ENCODE measurements at places on chromosomes 11 and 22.

- no peak for DNase-seq
Observed at GRCh38 chr11:83572581-83573496, 286.7 kb upstream of the CCDC90B start.

GRCh38 chr11:75351791-75352587, 528 bp upstream of the ARRB1 start:
- DNase-seq, result peak; percentile 82

DNA sequence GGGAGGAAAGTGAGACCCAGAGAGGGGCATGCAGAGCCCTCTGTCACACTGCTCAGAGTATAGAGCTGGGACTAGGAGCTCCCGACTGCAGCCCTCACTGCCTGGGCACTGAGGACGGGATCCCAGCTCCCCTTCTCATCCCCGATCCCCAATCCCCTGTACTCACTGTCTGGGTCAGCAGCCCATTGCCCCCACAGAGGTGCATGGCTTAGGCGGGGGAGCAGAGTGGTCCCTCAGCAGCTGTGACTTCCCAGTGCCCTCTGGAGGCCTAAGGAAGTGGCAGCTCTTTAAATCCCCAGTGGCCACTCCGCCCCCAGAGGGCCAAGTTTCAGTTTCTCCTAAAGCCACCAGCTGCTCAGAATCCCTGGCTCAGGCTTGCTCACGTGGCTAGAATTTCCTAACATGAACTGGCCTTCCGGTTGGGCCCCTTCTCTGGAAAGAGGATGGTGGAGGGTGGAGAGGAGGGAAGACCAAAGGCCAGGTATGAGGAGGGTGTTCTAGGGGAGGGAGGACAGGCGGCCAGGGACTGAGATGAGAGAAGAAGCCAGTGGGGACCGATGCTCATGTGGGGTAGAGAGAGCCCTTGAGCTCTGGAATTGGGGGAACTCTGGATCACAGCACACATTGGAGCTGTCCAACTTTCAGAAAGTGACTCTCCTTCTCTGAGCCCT, at the start of gene BATF2:
Gene BATF2 (minus strand): TSS at position 262 of the 671 bp plus-strand sequence. CDS start 57 bp downstream, at position 205.
- peak; percentile 92 for DNase-seq

- no peak for DNase-seq
Observed at GRCh38 chr11:37105427-37105826, 507.4 kb upstream of the RAG2 start.

DNA sequence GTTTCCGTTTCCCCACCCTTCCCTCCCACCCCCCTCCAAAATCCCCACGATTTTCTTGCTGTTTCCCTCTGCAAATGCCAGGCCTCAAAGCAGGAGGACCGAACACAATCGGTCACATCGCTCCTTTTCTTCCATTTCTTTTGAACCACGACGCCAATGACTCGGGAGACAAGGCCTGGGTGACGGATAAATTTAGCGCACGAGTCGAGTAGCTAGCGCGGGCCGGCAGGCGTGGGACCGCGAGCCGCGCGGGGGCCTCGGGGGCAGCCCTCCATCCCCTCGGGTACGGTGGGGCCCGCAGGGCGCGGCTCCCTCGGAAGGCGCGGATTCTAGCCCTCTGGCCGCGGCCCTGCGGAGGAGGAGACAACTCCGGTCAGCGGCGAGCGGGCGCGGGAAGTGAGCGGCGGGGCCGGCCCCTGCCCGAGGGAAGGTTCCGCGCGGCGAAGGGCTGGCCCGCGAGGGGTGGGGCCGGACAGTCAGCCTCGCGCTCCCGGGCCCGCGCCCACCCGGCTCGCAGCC, 414 bp downstream of the JOSD1 start:
- DNase-seq, result peak; percentile 83

DNA sequence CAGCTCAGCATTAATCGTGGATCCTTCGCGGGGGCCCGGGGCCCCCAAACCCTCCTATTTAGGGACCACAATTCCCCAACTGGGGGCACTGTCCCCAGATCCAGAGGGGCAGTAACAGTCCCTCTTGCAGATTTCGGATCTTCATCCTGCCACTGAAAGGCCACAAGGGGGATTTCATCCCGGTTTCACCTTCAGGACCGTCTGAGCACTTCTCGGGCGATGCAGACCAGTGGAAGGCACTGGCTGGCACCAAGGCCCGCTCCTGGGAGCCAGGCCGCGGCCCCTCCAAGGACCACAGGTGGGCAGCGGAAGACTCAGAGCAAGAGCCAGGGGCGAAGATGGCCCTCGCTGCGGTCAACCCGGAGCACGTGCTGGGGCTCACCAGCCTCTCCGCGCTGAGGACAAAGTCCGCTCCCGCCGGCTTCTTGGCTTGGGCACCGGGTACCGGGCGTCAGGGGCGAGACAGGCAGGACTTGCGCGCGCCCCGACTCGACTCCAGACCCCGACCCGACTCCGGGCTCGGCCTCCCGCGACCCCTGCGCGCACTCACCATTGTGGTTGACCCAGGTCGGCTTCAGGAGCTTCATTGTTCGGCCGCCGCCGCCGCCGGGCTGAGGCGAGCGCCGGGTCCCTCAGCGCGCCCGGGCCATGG, 517 bp downstream of the HIRA start:
- no peak for DNase-seq

DNA sequence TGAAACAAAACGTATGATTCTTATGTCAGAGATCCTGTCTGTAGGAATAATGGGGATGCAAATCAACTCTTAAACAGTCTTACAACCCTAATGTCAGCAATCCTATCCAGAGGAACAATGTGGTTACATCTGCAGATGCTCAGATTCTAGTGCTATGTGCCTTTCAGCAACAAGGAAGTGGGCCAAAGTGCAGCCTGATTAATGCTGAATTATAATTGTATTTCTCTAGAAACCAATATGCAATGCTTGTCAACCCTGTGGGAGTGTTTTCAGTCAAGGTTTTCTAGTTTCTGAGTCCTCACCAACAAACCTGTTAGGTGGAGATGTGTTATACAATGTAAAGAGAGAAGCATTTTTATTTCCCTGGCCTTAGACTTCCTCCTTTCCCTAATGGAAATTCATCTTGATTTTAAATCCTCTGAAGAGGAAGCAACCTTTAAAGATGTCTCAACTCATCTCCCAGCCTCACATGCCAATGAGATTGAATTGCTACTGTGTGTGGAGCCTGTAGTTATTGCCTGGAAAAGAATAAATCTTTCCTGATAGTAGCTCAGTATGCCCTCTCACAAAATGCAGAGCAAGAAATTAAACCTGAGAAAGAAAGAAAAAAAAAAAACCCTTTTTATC, 26.2 kb upstream of the TMEM123 start:
- no peak for DNase-seq

- no peak for DNase-seq
Observed at GRCh38 chr11:133828871-133829270, 16.4 kb downstream of the SPATA19 start.

DNA sequence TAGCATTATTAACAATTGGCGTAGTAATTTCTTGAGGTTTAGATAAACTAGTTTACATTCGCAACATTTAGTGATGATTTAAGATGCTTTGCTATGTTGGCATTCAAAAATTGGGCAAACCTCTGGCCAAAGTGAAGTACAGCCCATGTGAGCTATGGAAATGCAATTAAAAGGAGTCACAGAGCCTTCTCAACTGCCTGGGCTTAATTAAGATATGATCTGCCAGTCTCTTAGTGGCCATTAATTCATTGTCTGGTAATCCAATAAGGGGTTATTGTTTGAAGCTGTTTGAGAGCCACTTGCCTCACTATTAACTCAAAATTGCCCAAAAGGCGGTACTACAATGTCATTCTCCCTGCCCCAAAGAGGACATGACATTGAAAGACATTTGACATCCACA, 608.9 kb downstream of the NTM start:
- DNase-seq, result no peak

- DNase-seq, result no peak
Observed at GRCh38 chr22:43418079-43418825, 6.4 kb downstream of the MPPED1 start.
